ENCODE measurements at places on chromosomes 1 and 21.

- no peak for DNase-seq
Observed at GRCh38 chr1:246004301-246004700, 502.8 kb downstream of the SMYD3 start.

DNA sequence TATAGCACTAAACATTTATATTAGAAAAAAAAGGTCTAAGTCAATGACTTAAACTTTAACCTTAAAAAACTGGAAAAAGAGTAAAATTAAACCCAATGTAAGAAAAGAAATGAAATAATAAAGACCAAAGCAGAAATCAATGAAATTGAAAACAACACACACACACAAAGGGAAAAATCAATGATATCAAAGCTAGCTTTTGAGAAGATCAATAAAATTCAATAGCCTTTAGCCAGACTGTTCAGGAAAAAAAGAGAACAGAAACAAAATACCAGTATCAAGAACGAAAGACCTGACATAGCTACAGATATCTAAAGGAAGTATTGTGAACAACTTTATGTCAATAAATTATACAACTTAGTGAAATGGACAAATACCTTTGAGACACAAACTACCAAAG is 7.1 kb downstream of the DHCR24 start:
- DNase-seq = no peak

GRCh38 chr21:35730325-35730724 is 330.0 kb downstream of the SETD4 start:
- no peak for DNase-seq

DNA sequence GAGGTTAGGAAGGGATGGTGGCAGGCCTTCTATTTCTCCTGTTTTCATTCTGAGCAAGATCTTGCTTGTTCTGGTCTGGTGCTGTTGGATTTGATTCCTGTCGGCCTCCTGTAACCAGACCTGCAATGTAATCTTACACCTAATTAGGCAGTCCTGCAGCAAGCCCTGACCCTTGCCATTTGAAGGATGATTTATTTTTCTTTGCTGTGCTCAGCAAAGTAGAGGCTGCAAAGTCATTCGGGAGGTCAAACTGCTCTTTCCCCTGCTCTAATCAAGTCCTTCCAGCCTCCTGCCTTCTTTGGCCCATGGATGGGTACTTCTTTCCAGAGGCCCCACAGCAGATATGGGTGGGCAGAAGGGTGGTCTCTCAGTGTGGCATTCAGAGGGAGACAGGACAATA is 417.7 kb upstream of the USP24 start:
- DNase-seq = no peak

- no peak for DNase-seq
Observed at GRCh38 chr1:172647110-172647564, 11.8 kb upstream of the FASLG start.

- no peak for DNase-seq
Observed at GRCh38 chr1:30088594-30088993, 634.8 kb downstream of the MATN1 start.

- no peak for DNase-seq
Observed at GRCh38 chr1:62781841-62782543, 1.9 kb upstream of the ATG4C start.

DNA sequence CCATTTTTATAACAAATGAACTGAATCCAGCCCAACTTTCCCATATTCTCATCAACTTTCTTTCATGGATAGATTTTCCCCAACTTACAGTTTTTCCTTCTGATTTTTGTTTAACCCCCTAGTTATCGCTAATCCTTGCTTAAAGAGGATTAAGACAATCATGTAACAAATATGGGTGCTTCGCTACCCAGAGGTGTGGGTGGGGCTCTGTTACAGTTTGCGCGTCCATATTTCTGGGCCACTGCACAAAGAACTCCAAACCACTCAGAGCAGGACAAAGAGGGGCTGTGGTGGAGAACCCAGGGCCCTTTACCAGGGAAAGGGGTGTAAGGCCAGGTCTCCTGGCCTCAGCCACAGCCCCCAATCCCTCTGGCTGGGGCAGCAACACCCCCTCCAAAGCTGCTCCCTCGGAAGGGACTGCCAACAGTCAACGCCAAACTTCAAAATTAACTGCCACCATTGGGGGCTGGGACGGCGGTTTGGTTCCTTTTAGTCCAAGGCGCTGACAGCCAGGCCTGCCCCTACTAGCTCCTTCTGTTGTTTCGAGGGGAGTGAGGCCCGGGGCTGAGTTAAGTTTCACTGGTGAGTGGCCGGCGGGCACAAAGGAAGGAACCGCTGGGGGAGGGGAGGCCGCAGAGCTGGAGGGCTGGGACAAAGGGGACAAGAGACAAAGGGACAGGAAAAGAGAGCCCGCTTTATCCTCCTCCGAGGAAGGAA is 27.9 kb downstream of the SSBP3 start:
- no peak for DNase-seq

- no peak for DNase-seq
Observed at GRCh38 chr1:50426702-50427085, 3.5 kb upstream of the DMRTA2 start.

DNA sequence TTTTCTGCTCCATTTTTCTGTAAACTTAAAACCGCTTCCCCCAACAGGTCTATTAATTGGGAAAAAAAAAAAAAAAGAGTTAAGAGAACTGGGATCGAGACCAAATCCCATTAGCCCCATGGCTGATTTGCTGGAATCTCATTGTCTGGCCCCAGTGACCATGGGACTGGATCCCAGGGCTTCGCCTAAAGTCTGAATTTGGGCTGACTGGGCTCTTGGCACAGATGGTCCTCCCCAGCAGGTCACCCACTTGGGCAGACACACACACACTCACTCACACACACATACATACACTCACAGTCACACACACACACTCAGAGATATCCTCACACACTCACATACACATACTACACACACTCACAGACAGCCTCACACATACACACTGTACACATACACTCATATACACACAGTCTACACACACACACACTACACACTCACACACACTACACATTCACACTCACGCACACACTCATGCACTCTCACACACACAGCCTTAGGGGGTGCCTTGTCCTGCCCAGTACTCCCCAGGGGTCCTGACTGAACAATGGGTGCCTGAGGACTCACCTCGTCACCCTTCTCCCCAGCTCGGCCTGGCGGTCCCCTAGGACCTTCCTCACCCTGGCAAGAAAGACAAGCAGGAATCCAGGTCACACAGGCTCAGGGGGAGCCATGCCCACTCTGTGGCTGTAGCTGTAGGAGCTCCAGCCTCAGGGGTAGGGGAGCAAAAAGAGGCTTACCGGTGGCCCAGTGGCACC is 7.5 kb downstream of the COL9A2 start:
- DNase-seq = peak; percentile 53

DNA sequence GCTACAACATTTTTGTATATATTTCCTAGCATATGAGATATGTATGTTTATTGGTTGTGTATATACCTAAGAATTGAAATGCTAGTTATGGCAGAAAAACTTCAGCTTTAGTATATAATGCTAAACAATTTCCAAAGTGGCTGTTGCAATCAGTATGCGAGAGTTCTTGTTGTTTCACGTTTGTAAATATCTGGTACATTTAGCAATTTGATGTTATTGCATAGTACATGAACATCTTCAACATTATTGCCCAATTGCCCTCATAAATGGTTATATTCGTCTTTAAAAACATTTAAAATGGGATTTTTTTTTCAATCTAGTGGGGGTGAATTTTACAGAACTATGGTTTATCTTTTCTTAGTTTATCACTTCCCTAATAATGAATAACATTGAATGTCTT is 86.2 kb upstream of the HP1BP3 start:
- no peak for DNase-seq
